EL (cell line): ENCODE measurements at places on chromosomes 7 and 10.

GRCh38 chr7:139585042-139585441 lies 61.6 kb downstream of the CLEC2L start:
- DNase-seq: no peak

DNA sequence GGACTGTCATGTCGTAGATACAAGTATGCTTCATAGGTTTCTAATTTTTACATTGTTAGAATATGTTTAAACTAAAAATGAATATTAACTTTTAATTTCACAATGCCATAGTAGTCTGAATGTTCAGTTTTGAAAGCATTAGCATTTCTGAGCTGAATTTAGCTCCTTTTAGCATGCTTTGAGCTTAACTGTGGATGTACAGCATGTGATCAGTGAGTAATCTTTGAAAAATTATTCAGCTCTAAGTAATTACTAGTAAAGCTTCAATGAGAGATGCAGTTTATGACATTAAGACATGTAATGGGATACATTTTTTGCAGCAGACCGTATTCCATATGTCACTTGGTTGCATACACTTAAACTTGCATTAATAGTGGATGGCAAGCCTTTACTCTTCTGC lies 114.1 kb upstream of the WNT16 start:
- no peak for DNase-seq

DNA sequence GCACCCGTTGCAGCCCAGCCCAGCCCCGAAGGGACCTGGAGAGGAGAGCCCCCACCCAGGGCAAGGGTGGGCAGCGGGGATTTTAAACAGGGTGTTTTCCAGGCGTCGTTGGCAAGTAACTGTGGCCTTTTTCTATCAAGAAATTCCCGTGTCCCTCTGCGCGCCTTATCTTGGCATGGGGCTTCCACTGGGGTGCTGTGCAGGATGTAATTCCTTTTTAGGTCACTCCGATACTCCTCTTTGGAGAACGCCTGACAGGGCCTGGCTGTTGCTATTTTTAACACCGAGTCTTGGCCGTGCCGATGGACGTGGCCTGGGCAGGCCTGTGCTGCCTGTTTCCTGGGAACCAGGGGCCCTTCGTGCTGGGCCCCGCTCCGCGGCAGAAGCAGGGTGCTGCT lies 93.8 kb downstream of the INPP5A start:
- DNase-seq: no peak

DNA sequence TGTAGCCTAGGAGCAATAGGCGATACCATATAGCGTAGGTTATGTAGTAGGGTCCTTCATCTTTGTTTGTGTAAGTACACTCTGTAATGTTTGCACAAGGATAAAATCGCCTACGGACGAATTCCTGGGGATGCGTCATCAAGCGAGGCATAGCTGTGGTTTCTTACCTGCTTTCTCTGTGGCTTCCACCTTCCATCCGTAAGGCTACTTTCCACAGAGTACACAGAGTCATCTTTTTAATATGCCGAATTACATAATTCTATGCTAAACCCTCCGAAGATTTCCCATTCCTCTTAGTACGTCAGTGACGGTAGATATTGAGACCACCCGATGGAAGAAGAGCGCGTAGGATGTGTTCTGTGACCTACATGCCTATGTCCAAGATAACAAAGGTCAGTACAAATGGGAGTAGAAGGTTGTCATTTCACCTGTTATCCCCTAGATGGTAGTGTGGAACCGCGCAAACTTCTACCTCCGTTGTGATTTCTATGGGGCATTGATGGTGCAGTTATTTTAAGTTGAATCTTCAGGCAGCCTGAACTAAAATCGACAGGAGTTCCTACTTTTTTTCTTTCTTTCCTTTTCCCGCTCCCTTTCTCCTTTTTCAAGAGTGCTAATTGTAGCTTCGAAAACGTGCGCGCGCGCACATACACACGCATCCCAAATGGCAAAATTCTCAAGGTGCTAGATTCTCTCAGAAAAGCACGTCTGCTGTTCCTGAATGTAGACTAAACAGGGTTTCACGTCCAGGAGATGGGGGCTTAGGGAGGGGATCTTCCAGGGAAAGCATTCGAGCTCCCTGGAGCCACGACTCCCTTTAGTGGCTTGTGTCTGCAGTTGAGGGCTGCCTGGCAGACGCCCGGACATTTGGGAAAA lies 111.7 kb upstream of the MBL2 start:
- peak; percentile 55 for DNase-seq

DNA sequence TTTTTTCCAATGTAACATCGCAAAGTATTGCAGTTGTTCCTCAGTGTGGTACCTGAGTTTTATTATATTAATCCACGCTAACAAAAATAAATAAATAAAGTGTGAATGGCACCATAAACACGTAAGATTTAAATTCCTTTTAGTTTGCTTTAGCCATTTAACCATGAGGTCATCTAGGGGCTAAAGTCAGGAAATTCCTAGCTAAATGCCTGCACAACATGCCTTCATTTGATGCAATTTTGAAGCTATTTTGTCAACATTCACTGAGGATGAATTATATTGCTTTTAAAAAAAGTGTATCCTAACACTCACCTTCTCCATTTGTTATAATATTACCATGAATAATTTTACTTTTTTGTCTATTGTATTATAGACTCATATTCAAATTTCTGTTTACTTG lies 714.4 kb downstream of the GATA3 start:
- DNase-seq: no peak

DNA sequence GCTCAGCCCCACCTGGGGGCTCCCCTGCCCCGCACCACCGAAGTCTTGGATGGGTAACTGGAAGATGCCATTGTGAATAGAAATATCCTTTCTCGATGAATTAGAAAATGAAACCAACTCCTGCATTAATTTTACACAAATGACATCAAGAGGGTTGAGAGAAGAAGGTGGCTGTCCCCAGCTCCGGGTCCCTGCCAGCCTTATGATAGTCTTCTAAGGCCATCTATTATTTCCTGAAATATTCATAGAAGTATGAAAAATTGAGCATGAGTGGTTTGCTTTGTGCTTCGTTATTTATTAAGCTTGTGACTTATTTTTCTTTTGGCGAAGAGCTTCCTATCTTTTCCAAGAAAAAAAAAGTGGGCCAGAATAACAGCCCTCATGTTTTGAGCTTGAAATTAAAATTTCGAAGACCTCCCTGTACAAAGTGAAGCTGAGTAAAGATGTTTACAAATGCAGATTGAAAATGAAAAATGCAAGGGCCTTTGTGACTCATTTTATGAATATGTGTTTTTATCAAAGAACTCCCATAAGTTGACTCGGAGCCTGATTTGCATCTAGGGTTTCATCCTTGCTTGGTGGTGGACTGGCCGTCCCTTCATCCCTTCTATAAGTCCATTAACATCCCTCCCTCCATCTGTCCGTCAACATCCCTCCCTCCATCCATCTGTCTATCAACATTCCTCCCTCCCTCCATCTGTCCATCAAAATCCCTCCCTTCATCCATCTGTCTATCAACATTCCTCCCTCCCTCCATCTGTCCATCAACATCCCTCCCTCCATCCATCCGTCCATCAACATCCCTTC lies 20.5 kb upstream of the CFAP46 start:
- DNase-seq: peak; percentile 33
